Occipital lobe (tissue), 3 donors: ENCODE measurements at places on chromosomes 5 and 9. TPM values are rescaled to one million over a fixed set of nuclear protein-coding genes. Genes with fewer than 3 reads are reported as not detected.

Gene THBS4
- total RNA-seq = 2.2 TPM

Gene NCS1
- total RNA-seq = 206 TPM

Gene SPINK1
- total RNA-seq = not detected

Gene DAB2IP
- 11.9 TPM for total RNA-seq

Gene SRP19
- total RNA-seq = 33.8 TPM

Gene NOXA1
- total RNA-seq = 2.0 TPM

Gene SLC6A3
- not detected for total RNA-seq

GRCh38 chr5:77518304-77518703 is 26.2 kb upstream of the WDR41 start:
- no peak for DNase-seq

- DNase-seq = no peak
Observed at GRCh38 chr5:34789021-34789531, 49.9 kb upstream of the TTC23L start.

DNA sequence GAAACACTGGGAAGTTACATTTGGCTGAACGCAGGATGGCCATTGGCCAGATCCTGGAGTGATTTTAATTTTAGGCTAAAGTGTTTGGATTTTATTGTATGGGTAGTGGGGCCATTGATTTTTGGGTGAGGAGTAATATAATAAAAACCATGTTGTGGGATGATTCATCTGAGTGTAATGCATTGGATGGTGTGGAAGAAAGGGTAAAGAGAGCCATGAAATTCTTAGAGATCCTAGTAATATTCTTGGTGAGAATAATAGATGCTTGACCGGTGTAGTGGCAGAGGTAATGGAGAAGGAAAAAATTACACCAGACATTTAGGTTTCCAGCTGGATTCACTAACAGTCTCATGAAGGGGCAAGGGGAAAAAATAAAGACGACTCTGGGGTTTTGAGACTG is 158.1 kb downstream of the NPR3 start:
- DNase-seq = no peak

DNA sequence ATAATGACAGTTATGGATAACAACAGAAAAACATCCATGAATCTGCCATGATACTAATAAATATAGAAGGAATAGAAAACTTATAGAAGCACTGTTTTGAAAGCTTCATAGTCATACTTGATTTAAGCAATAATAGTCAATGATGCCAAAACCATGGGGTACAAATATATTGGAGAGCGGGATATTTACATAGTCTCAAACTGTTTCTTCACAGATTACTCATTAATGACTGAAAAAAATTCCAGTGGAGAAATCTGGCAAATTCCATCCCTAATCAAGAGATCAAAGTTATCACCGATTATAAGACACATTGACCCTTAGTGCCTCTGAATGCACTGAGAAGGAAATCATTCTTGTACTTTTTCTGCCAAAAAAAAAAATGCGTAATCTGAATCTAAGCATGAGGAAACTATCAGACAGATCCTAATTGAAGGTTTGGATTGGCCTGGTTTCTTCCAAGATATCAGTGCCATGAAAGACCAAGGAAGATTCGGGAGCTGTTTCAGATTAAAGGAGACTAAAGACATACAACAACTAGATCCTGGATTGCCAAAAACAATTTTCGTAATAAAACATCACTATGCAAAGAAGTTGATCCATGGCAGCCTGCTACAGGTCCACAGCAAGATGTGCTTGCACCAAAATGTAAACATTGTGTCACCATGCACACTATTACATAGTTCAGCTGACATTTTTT is 106.2 kb downstream of the GOLPH3 start:
- DNase-seq = no peak

GRCh38 chr5:169296419-169297143 is 4.4 kb downstream of the SLIT3 start:
- DNase-seq = no peak

GRCh38 chr5:87109746-87110145 is 157.9 kb upstream of the RASA1 start:
- no peak for DNase-seq
